ENCODE measurements at places on chromosomes 12 and 14. TPM values are rescaled to one million over a fixed set of nuclear protein-coding genes. Genes with fewer than 3 reads are reported as not detected.

AJUBA gene
- 68.0 TPM for polyA plus RNA-seq

EPYC gene
- polyA plus RNA-seq: not detected

TAMALIN gene
- polyA plus RNA-seq: 0.30 TPM

ACVRL1 gene
- 0.05 TPM for polyA plus RNA-seq

ZFYVE1 gene
- 7.4 TPM for polyA plus RNA-seq

TAS2R19 gene
- 0.19 TPM for polyA plus RNA-seq

GRCh38 chr12:45572114-45572513, 157.4 kb upstream of the ARID2 start:
- no peak for DNase-seq

DNA sequence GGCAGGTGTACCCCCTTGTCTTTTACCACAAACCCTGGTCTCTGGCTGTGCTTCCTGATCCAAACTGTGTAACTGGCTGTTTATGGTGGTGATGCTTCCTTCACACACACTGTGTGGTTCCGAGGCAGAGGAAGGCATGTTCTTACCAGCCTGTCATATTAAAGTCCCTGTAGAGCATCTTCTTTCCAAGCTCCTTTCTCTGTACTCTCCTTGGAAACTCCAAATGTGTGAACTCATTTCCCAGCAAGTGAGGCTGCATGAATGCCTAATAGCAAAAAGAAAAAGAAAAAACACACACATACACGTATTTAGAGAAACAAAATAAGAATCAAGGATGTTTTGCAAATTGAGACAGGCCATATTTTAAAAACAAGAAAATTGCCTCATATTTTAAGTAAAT, 214.9 kb downstream of the PPM1H start:
- no peak for DNase-seq

- no peak for DNase-seq
Measured at GRCh38 chr14:83129496-83129895, 1595.8 kb upstream of the SEL1L start.

DNA sequence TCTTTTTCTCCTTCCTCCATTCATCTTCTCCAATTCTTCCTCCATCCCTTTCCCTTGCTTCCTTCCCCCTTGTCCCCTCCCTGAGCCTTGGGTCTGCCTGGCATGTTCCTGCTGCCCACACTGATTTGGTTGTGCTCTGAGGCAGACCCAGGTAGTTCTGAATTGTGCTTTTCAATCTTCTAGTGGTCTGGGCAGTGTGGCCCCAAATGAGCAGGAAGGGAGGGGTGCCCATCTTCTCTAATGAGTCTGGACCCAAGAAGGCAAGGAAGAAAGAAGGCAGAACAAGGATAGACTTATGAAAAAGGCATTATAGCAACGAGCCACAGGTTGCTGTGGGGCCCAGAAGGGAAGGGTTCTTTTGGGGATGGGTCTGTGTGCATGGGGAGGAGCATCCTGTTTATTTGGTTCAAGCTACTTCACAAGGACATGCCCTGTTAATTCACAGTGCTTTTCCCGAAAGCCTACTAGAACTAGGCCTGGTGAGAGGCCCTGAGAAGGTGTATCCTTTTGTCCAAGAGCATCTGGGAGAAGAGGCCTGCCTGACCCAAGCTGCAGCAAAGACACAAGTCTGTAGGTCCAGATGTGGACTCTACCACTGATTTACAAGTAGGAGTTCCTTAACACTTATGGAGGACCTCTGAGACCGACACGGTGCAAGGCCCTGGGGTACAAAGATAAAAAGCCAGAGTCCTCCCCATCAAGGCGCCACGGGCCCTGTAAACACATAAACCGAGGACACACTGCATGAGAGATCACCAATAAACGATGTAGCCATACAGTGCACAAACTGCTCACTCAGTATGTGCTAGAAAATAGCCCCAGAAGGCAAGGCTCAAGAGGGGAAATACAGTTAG, 1.1 kb upstream of the SUSD6 start:
- DNase-seq: no peak

GRCh38 chr12:63996556-63996955, 152.1 kb downstream of the SRGAP1 start:
- DNase-seq: no peak

- no peak for DNase-seq
Measured at GRCh38 chr12:109130297-109131153, 14.1 kb downstream of the ACACB start.

GRCh38 chr12:123267991-123268843, 3.4 kb downstream of the CDK2AP1 start:
- no peak for DNase-seq

DNA sequence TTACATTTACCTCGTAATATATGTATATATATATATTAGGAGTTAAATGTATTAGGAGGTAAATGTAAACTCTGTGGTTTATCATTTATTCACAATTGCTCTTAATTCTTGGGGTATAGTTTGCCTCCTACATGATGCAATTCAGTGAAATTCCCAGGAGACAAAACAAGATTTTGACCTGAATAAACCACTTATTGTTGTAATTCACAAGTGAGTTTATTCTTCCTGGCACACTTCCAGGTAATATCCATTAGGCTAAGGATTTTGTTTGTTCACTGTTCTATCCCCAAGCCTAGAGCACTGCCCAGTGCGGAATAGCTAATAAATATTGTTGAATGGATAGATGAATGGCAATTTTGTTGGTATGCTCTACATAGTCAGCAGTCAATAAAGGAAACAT, 3.0 kb downstream of the SMIM10L1 start:
- DNase-seq: no peak

DNA sequence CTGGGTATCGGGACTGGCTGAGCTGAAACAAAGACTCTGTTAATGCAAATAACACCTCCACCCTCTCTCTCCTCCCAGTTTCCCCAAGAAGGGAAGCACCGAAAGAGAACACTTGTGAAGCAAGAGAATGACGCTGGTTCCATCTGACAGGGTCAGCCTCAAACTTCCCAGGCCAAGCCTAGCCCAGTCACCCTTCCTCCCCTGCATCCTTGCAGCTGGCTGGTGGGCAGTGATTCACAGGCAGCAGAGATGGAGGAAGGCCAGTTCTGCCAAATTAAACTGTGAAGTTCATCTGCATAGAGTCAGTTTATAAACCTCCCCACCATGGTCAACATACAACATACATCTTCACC, 2.8 kb downstream of the LRRC74A start:
- no peak for DNase-seq

- DNase-seq: no peak
Measured at GRCh38 chr14:56147986-56148901, 30.0 kb downstream of the PELI2 start.

GRCh38 chr12:120061575-120062214, 54.9 kb downstream of the RAB35 start:
- no peak for DNase-seq

DNA sequence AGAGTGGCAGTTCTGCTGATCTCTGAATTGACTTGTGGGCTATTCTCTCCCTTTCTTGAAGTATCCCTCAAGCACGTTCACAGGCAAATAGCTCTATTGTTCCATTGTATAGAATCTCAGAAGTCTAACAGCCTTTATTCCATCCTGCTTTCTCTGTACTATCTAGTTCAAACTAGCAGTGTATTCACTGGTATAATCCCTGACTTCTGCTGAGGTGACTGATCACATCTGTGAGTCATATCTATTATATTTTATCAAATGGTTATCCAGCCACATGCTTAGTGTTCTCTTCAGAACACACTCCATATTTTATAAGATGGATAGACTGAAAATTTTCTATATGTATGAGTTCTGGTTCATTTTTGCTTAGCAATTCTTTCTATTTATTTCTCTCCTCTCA, 866.1 kb downstream of the C12orf50 start:
- DNase-seq: no peak

GRCh38 chr14:77217551-77217950, 36.0 kb downstream of the TMEM63C start:
- no peak for DNase-seq

- no peak for DNase-seq
Measured at GRCh38 chr14:87252103-87252502, 740.9 kb downstream of the GALC start.

DNA sequence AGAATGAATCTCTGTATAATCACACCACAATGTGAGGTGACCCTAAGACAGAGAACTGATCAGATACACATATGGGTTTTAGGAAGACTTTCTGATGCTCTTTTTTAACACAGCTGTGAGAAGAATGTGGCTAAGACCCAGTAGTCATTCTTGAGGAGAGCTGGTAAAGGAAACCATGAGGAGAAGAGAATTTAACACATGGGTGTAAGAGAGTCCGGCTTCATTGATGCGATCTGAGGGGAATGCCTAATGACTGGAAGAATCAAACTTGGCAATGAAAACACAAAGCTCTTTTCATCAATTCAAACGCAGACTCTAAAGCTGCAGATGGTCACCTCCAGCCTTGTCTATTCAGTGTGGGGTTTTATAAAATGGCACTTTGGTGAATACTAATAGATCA, 79.3 kb downstream of the FOXA1 start:
- DNase-seq: no peak

DNA sequence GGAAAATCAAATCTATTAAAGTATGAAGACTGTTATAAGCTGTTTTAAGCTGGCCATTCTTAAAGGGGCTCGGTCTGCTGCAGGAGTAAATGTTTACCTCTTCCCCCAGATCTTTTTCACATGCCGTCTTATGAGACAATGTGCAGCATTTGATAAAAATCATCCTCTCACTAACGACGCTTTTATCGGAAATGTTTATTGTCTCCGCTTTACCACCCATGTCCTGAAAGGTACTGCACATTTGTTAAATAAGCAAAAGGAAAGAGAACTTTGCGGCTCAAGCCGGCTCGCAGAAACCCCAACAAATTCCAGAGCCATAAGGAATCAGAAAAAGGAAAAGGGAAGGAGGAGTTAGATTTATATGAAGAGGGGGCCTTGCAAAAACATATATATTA, 137.8 kb downstream of the HMGA2 start:
- DNase-seq: no peak

GRCh38 chr12:122659579-122659978, 43.6 kb downstream of the HCAR2 start:
- no peak for DNase-seq

- DNase-seq: no peak
Measured at GRCh38 chr14:19895282-19895681, 20.3 kb downstream of the OR4K2 start.

DNA sequence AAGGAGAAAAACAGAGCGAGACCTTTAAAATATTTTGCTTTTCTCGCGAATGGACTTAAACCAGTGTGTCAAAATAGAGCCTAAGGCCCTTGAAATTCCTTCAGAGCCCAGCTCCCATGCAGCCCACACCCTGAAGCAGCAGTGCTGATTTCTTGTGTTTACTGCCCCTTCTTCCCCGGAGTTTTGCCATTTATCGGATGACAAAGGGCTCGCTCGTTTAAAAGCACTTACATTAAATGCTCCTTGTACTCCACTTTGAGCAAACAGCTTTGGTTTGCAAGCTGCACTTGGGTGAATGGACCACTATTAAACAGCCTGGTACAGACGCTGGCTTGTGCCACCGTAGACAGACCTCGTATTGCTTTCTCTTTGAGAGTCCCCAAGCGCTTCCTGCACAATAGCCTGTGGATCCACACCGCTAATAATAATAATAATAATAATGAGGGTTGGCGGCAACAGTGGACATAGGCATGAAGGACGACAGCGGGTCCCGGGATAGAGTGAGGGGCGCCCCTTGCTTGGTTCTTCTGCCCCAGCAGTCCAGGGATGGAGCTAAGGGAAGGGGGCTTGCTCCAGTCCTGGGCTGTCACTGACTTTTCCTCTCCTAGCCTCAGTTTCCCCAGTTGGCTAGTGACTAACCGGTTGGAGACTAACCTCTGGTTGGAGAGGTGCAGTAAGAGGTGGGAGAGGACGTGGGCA, 6.6 kb downstream of the DLK1 start:
- DNase-seq: no peak

GRCh38 chr12:112087851-112088250, 20.7 kb downstream of the NAA25 start:
- DNase-seq: no peak

- DNase-seq: no peak
Measured at GRCh38 chr12:7032990-7033389, 14.7 kb upstream of the LPCAT3 start.

DNA sequence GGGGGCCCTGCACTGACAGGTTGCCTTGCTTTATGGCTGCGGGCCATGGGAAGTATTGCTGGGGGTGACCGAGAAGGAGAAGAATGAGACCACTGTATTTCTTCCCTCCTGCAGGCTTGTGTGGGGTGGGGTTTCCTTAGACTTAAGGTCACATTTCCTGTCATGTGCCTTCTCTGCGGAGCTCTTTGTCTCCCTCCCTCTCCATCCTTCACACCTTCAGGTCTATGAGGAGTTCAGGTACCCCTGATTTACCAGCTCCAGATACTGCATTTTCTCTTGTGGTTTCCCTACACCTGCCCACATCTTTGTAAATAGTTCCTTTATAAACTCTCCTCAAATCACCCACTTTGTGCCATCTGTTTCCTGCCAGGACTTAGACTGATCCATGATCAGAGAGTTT, 3.6 kb downstream of the FNTB start:
- no peak for DNase-seq

- no peak for DNase-seq
Measured at GRCh38 chr12:64256166-64256800, 34.2 kb upstream of the KICS2 start.

- peak; percentile 24 for DNase-seq
Measured at GRCh38 chr14:54564071-54564867, 2.7 kb upstream of the SAMD4A start.

- no peak for DNase-seq
Measured at GRCh38 chr12:12518919-12519318, 43.7 kb downstream of the DUSP16 start.

GRCh38 chr14:105439710-105440553, 20.3 kb downstream of the MTA1 start:
- peak; percentile 60 for DNase-seq

DNA sequence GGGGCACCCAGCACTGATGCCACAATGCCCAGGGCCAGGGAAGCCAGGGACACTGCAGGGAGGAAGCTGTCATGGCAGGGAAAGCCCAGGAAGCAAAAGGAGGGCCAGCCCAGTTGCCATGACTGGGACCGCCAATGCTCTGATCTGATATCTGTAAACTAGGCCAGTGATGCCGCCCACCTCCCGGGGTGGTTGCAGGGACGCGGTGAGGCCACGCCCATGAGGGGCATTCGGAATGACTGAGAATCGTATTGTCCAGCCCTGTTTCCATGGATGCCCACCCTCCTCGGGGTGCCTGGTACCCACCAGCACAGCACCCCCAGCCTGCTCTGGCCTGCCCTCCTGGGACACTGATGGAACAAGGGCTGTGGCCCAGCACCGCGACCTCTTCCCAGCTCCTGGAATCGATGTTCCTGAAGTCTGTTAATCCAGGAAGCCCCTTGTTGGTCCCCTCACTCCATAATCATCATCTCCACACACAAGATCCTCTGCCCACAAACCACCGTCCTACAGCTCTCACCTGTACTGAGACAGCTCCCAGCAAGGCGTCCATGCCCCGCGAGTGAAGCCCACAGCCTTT, 48.7 kb downstream of the CHGA start:
- DNase-seq: no peak

- no peak for DNase-seq
Measured at GRCh38 chr12:113658006-113658655, 186.5 kb upstream of the LHX5 start.

DNA sequence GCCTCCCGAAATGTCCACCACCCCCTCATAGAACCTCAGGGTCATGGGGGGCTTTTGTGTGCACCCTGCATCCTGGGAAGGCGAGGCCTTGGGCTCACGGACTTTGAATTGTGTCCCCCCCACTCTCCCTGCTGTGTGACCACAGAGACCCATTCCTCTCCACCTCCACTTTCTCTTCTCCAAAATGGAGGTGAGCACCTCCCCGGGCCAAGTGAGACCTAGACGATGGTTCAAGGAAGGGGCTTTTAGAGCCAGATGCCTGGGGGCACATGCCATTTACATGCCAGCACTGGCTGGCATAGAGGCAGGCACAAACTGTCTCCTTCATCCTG, 33.5 kb downstream of the CYP46A1 start:
- DNase-seq: no peak

Measured in A549 (cell line).